Kasumi-1 (cell line): ENCODE measurements at places on chromosomes 11 and 22.

DNA sequence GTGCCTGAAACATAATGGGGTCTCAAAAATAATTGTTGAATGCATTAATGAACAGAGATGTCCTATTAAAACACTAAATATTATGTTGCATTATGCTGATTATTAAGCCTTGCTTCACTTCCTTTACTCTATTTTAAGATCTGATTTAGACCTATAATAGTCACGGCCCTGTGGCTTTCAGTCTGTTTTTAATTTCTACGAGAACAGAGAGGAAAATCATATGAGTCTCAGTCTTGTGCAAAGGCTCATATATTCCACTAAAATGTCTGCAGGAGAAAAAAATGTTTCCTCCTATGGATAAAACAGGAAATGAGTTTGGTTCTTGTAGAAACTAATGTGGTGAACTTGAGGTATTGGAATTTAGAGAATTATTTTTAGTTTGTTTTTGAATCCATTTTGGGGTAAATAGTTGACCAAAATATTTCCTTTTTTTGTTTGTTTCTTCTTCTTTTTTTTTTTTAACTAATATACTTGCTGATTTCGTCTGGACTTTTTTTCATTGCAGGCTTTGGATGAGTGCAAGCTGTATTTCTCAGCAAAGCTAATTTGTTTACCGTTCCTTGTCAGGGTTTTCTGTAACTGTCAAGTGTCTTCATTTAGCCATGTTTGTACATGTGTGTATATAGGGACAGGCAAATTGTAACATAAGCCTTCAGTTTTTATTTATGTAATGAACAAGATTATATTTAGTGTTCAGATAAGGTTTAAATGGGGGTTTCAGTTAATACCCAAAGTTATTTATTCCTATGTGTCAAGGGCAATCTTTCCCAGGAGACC lies 139.1 kb upstream of the DDI1 start:
- DNase-seq: peak; percentile 30

DNA sequence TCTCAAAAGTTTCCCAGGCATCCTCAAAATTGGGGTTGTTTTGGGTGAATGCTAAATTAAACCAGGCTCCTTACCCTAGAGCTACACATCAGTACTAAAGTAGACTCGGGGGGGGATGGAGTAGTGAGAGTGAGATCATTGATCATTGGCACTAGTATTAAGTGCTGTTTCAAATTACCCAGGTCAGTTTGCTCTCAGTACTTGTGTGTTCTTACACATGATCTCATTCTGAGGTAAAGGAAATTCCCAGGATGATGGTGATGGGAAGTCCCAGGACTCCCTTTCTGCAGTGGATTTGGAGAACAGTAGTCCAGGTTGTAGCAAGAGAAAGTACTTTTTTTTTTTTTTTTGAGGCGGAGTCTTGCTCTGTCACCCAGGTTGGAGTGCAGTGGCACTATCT lies 12.5 kb downstream of the RBM4 start:
- no peak for DNase-seq

DNA sequence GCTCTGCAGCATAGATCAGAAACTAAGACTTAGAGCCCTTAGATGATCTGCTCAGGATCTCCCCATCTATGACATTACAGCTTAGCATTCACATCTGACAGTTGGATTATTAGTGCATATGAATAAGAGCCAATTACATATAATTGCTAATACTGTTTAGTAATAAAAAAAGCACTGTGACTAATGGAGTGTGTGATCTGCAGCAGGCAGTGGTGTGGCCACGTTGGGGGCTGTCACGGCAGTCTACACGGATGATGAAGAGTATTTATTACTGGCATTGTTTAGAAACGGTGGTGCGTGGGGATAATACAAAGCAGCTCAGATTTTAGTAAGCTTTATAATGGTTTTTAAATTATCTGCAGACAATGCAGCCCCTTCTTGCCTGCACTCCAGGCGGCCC lies 93.5 kb upstream of the TIMP3 start:
- DNase-seq: no peak

DNA sequence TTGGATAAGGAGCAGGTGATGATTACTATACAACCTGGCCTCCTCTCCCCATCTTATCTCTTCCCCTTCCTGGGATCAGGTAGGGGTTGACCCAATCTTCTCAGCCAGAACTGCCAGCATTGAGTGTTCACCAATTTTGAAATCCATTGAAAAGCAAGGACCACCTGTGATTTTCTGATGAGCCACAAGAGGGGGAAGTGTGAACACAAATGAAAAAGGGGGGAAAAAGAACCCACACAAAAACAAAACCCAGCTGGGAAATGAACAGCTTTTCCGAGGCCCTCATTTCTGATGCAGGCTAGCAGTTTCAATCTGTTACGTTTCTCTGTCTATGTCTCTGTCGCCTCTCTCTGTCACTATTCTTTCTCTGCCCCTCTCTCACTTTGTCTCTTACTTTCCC lies 161.9 kb downstream of the INSC start:
- peak; percentile 32 for DNase-seq

GRCh38 chr11:13896175-13896980 lies 66.1 kb upstream of the SPON1 start:
- no peak for DNase-seq

GRCh38 chr22:40234658-40235057 lies 56.9 kb downstream of the TNRC6B start:
- no peak for DNase-seq

- DNase-seq: no peak
These were observed 46.8 kb upstream of the LDLRAD3 start for GRCh38 chr11:35897019-35897418.

GRCh38 chr11:30342736-30343166 lies 19.8 kb downstream of the ARL14EP start:
- peak; percentile 22 for DNase-seq

- no peak for DNase-seq
These were observed 17.9 kb downstream of the ALKBH3 start for GRCh38 chr11:43898574-43898973.

- no peak for DNase-seq
These were observed 172.0 kb upstream of the B3GAT1 start for GRCh38 chr11:134584001-134584561.

DNA sequence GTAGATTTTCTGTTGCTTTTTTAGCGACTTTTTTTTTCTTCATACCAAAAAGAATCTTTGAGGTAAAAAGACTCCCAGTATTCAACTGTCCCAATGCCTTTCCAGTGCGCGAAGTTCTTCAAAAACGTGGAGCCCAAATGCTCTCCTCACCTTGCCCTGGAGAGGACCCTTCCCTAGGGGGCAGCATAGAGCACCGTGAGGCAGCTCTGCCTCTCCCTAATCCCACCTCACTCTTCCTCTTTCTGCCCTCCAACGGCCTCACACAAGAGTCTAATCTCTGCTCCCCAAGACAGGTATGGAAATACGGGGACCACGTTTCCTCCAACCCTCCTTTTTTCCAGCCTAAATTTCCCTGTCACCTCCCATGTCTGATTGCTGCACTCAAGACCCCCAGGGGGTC lies 117.5 kb upstream of the ALX4 start:
- DNase-seq: peak; percentile 4

GRCh38 chr11:11848891-11849746 lies 7.3 kb downstream of the USP47 start:
- DNase-seq: peak; percentile 77

DNA sequence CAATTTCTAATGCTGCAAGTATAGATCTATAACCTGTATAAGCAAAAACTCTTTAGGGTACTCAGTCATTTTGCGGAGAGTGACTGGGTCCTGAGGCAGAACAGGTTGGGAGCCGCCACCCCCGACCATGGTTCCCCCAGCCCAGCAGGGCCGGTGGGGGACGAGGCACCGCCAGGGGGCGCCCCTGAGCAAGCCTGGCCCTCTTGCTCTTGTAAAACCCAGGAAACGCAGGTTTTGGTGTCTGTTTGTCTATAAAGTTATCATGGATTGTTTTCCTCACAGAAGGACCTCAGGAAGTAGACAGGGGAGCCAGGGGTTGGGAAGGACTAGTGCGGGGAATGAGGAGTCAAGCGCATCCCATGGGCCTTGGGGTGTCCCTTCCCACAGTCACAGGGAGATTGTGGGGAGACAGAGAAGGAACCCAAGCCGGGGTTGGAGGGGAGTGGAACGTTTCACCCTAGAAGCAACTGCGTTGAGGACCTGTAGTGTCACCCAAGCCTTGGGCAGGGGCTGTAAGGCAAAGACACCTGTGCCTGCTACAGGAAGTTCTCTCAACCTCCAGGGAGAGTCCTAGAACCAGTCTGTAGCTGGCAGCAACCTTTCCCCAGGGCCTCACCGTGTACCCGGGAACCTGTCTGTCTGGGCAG lies 26.4 kb downstream of the KCTD17 start:
- no peak for DNase-seq

DNA sequence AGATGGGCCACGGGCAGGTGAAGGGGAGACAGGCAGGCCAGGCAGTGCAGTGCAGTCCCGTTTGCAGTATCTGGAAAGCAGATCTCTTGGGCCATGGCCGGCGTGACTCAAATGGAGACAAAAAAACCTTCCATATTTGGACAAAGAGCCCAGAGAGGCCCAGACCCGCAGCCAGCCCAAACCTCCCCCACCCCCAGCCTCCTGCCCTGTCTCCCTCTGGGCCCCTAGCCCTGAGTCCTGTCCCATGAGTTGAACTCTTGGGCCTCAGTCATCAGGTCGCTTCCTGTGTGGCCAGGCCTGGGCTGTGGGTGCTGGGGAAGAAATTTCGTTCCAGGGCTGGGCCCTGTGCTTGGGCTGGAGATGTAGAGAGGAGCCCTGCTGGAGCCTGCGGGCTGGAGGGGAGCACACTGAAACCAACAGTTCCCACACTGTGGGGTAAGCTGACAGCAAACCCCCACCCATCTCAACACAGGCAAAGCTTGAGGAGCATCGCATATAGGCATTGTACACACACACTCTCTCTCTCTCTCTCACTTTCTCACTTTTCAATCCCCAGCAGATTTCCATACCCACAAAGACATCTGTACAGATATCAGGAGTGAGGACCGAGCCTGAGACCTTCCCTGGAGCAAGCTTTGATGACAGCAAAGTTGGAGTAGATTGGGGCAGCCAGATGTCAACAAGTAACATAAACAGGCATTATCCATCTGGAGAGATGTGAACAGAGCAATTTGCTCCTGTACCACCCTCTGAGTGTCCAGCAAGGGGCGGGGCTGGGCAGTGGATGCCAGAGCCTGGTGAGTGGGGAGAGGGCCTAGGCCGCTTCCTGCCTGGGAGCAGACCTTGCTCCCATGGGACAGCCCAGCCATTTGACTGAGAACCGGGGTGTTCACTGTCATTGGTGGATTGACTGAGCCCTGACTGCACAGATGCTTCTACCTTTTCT lies 17.2 kb downstream of the ARHGEF17 start:
- no peak for DNase-seq

DNA sequence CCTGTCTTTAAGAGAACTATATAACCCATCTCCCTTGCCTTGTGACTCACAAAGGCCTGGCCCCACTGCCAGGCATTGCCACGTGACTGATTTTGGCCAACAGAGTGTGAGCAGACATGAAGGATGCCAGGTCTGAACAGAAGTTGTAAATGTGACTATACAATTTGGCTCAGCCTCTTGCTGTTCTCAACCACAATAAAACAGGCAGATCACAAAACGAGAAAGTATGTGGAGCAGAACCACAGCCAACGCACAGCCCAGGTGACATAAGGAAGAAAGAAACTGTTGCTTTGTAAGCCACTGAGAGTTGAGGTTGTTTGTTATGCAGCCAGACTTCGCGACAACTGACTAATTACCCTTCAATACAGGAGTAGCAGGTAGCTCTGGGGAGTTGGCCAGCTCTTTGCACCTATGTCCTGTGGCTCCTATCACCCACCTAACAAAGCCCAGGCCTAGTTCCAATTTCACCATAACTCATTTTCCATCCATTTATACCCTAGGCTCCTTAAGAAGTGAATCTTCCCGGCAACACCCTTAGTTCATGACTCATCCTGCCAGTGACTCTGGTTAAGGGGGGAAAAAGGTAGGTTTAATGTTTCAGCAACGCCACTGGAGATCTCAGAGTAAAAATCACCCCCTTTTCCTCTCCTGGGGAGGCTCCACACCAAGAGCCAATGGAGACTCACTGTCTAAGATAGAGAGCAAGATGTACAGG lies 53.7 kb downstream of the GALNT18 start:
- DNase-seq: no peak

DNA sequence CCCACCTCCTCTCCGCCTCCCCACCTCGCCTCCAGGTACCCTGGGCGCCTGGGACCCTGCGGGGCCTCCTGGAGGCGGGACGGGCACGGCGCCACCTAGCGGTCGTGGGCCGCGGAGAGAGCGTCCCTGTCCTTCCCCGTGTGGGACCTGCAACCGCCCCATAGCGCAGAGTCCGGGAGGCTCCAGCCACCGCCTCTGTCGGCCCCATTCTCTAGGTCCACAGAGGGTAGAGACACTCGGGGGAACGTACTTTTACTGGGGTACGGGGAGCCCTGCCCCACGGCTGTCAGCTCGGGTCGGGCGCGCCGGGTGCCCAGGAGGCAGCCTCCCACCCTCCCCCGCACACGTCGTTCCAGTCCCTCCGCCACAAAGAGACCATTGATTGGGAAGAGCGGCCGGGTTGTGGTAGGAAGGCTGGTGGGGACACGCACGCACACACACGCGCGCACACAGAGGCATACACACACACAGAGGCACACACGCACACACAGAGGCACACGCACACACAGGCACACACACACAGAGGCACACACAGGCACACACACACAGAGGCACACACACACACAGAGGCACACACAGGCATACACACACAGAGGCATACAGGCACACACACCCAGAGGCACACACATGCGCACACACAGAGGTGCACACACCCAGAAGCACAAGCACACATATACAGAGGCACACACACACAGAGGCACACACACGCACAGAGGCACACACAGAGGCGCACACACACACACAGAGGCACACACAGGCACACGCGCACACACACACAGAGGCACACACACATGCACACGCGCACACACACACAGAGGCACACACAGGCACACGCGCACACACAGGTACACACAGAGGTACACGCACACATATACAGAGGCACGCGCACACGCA lies 12.6 kb upstream of the NECTIN1 start:
- peak; percentile 2 for DNase-seq

DNA sequence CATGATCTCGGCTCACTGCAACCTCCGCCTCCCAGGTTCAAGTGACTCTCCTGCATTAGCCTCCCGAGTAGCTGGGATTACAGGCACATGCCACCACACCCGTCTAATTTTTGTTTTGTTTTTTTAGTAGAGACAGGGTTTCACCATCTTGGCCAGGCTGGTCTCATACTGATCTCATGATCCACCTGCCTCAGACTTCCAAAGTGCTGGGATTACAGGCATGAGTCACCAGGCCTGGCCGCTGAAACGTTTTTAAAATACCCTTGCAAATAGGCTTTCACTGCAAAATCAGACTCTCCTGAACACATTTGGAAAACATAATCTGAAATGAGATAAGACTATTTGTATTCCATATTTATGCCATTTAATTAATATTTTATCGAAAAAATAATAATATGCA lies 826.1 kb upstream of the CNTN5 start:
- no peak for DNase-seq

DNA sequence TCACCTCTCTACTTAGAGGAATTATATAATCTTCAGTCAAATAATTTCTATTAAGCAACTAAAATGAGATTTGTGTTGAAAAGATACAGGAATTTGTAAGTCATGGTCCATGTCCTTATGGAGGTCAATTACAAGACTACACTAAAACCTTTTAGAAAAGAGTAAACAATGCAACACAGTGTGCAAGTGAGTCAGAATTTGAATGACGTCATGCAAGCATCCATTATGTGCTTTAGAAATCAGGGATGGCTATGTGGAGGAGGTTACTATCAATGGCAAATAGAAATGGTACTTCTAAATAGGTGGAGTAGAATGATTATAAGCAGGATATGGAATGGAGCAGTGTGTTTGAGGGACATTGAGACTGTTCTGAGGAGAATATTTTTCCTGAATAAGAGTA lies 16.6 kb downstream of the OR10D3 start:
- no peak for DNase-seq

GRCh38 chr11:82899186-82899820 lies 927 bp downstream of the PRCP start:
- no peak for DNase-seq
